ENCODE measurements at places on chromosomes 11 and 22. TPM values are rescaled to one million over a fixed set of nuclear protein-coding genes. Genes with fewer than 3 reads are reported as not detected.

GRCh38 chr11:19919050-19919561 is 206.5 kb downstream of the NAV2 start:
- peaks cover 3% of the 10 kb centered on the region for H3K27me3 ChIP-seq
- no peaks in the 10 kb centered on the region for H3K4me1 ChIP-seq
- no peak for DNase-seq
- no peak overlapping the region for H3K27ac ChIP-seq
- H3K36me3 ChIP-seq, result no peaks in the 10 kb centered on the region

Gene IFITM1
- total RNA-seq, result 320 TPM

Gene OR52H1
- 0.37 TPM for total RNA-seq

GRCh38 chr22:45083659-45084305 is 74.0 kb upstream of the PHF21B start:
- H3K36me3 ChIP-seq, result no peaks in the 10 kb centered on the region
- no peak for DNase-seq
- H3K27ac ChIP-seq, result no peak overlapping the region

DNA sequence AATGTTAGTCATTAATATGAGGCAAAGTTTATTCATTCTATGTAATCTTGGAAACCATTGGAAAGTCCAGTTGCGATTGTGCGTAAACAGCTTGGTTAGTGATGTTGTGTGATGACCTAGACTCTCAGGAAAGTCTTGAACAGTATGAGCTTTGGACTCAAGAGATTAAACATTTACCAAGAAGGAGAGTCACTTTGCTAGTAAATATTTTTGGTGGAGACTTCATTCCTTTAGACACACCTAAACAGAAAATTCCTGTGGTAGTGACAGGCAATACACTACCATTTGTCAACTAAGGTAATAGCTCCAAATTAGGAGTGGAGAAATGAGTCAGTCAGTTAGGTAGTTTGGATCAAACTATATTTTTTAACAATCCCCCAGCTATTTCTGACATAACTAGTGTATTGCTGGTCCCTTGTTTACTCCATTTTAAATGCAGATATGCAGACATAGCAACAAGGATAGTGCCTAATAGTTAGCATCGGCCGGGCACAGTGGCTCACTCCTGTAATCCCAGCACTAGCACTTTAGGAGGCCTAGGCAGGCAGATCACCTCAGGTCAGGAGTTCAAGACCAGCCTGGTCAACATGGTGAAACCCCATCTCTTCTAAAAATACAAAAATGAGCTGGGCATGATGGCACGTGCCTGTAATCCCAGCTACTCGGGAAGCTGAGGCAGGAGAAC is 89.3 kb downstream of the ARHGAP42 start:
- H3K27me3 ChIP-seq, result no peaks in the 10 kb centered on the region
- no peaks in the 10 kb centered on the region for H3K4me1 ChIP-seq
- DNase-seq, result no peak
- no peak overlapping the region for H3K27ac ChIP-seq
- no peaks in the 10 kb centered on the region for H3K36me3 ChIP-seq

GRCh38 chr11:93476796-93477195 is 66.4 kb downstream of the SMCO4 start:
- no peak overlapping the region for H3K4me3 ChIP-seq
- no peaks in the 10 kb centered on the region for H3K27me3 ChIP-seq
- no peaks in the 10 kb centered on the region for H3K4me1 ChIP-seq
- H3K36me3 ChIP-seq, result no peaks in the 10 kb centered on the region
- DNase-seq, result no peak
